Dermis microvascular lymphatic vessel endothelial cell (primary cell): ENCODE measurements at places on chromosomes 6 and 20. TPM values are rescaled to one million over a fixed set of nuclear protein-coding genes. Genes with fewer than 3 reads are reported as not detected.

MAP3K5 gene
- total RNA-seq: 2.3 and 3.0 TPM in 2 replicates

DUSP22 gene
- 27.3 and 32.9 TPM in 2 replicates for total RNA-seq

SLPI gene
- 0.39 and 1.4 TPM in 2 replicates for total RNA-seq

MCM3 gene
- total RNA-seq: 52.2 and 64.6 TPM in 2 replicates

XKR7 gene
- total RNA-seq: not detected in 2 replicates

HLA-DQA2 gene
- total RNA-seq: not detected in 2 replicates

DNA sequence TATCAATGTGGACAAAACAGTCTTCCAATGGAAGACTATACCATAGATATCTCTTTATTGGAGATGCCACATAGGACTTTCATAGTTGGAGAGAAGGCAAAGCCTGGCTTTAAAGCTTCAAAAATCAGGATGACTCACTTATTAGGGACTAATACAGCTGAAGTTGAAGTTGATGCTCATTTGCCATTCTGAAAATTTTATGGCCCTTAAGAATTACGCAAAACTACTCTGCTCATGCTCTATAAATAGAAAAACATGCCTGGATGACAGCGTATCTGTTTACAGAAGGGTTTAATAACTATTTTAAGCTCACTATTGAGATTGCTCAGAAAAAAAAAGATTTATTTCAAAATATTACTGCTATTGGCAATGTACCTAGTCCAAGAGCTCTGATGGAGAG lies 155.5 kb upstream of the DST start:
- no peak for DNase-seq

- DNase-seq: no peak
Observed at GRCh38 chr6:41502917-41503671, 43.1 kb upstream of the FOXP4 start.

GRCh38 chr6:104559435-104560202 lies 300.1 kb downstream of the HACE1 start:
- DNase-seq: no peak

GRCh38 chr20:36855241-36855657 lies 20.7 kb upstream of the TLDC2 start:
- DNase-seq: no peak

- DNase-seq: no peak
Observed at GRCh38 chr6:122803171-122803661, 14.2 kb downstream of the SMPDL3A start.

- DNase-seq: no peak
Observed at GRCh38 chr6:21780679-21781078, 187.1 kb downstream of the SOX4 start.

DNA sequence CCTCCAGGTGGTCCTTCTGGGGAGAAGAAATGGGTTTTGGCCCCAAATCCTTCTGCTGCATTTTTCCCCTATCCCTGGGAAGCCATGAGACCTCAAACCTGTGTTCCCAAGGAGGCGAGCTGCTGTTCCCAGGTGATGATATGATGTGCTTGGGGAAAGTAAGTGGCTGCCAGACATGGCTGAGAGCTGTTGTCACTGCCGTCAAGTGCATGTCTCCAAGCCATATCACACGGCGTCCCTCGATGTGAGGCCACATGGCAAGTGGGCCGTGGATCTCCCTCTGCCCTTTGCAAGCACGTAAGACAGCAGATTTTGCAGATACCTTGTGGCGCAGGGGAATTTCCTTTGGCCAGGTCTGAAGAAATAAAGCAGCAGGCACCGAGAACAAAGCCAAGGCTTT lies 103.7 kb upstream of the CD93 start:
- no peak for DNase-seq

DNA sequence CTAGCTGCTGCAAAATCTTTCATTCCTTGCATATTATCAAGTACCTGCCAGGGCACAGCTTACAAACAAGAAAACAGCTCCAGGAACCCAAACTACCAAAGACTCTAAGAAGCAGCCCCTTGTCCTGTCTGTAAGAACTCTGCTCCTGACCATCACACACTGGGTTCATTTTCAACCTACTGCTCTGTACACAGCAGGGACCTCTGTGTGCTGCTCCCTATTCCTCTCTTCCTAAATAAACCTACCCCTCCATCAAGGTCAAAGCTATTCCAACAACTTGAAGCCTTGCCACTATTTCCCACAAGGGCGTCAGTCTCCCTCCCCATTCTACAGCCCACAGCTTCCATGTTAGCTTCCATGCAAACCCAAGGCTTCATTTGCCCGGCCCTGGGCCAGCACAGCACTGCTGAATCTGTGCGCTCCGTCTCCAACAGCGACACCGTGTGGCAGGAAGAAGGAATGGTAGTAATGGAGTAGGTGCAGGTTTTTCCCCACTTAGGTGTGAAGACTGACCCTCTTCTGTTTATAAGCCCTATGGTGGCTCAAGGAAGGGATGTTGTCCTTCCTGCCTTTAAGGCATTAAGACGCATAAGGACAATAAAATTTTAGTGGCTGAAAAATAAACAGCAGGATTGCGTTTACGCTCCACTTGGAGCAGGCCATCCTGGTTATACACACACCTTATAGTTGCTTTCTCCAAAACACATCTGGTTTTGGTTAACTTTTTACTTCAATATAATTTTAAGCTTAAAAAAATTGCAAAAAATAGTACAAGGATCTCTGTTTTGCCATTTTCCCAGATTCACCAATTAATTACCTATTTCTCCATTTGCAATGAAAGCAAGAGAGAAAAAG lies 115.2 kb upstream of the NXT1 start:
- DNase-seq: peak; percentile 70

GRCh38 chr6:127618729-127619128 lies 41.8 kb downstream of the C6orf58 start:
- no peak for DNase-seq
